Erythroblast (primary cell): ENCODE measurements at places on chromosomes 2 and 18.
A peak's percentile ranks its signal among the peaks of the same experiment; 100 is the strongest.

DNA sequence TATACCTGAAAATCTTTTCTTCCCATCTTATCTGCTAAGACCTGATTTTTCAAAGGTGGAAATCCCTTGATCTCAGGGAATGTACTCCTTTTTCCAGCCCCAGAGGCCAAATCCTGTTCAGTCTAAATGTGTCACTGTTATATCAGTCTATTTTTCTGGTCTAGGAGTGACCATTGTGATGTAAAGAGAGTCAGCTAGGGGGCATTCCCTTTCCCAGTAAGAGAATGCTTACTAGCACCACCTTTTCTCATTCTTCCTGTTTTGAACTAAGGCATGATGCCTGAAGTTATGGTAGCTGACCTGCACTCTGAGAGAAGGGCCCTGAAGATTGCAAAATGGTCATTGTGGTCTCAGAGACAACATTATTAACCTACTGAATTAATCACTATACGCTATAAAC is 124.1 kb upstream of the XIRP2 start:
- DNase-seq, result no peak

DNA sequence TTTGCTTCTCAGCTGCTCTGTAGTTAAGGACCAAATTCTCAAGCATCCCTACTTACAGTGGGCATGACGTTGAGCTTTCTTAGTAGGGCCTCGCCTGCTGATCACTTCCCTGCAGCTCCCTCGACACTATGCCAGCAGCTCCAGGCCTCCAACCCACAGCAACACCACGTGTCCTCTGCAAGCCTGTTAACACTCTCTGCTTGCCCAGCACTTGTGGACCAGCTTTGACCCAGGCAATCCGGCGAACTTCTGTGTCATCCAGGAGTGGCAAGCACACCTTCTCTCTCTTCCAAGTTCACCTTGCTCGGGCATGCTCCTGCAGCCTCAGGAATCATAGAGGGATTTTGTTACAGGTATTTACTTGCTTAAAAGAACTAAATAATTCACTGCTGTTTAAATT is 138.6 kb upstream of the FHL2 start:
- DNase-seq, result no peak

- no peak for DNase-seq
Measured at GRCh38 chr2:57543211-57543610, 503.4 kb upstream of the VRK2 start.

- peak; percentile 45 for DNase-seq
Measured at GRCh38 chr18:48693625-48694262, 154.9 kb downstream of the CTIF start.

DNA sequence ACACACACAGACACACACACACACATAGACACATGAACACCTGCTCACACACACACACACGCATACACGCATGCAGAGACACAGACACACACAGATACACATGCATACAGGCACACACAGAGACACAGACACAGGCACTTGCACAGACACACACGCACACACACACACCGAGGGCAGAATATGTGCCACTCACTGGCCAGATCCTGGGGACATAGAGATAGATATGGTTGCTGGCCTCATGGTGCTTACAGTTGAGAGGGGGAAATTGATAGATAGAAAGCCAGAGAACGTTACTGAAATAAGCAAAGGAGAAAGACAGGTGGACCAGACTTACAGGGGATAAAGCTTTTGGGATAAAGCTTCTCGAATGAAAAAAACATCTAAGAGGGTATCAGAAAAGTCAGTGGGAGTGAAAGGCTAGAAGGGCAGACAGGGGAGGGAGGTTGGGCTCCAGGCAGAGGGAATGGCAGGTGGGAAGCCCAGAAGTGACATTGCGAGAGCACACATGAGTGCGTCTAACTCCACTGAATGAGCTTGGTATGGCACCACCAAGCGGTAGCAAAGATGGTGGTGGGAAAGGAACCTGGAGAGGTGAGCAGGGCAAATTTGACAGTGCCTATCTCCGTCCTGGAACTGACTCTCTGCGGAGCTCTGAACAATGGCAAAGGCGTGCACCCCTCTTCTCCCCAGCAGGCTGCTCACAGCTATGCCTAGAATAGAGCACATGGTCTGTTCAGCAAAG is 390.1 kb upstream of the TRIB2 start:
- no peak for DNase-seq

DNA sequence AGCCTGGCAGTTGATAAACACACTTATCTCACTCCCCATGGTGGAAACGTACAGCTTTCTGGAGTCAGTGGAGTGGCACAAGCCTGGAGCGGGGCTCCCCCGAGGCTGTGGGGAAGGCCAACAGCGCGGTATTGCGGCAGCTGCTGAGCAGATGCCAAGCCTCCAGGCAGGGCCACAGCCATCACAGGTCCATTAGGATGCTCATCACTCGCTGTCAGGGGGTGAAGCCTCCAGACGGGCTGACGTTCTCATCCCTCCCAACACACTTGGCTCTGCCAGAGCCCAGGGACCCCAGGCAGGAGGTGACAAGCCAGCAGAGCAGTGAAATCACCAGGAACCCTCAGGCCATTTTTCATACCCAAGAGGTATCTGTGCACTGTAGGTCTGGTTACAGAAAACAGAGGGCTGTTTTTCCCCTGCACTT is 529.2 kb upstream of the KLHL29 start:
- no peak for DNase-seq

- DNase-seq, result no peak
Measured at GRCh38 chr2:11716689-11717321, 29.6 kb upstream of the LPIN1 start.

- DNase-seq, result no peak
Measured at GRCh38 chr2:143946436-143947391, 573.2 kb downstream of the ZEB2 start.
